Glomerular endothelial cell (primary cell): ENCODE measurements at places on chromosomes 3 and 15. TPM values are rescaled to one million over a fixed set of nuclear protein-coding genes. Genes with fewer than 3 reads are reported as not detected.

The GPR156 gene
- 0.76 TPM in 1 of 2 replicates, not detected in the other for total RNA-seq

The LTK gene
- 0.24 and 0.70 TPM in 2 replicates for total RNA-seq

The LRTM1 gene
- total RNA-seq: not detected in 2 replicates

The ANP32A gene
- 77.9 and 100 TPM in 2 replicates for total RNA-seq

The TRPM1 gene
- not detected in 2 replicates for total RNA-seq

The EFL1 gene
- total RNA-seq: 16.0 and 19.8 TPM in 2 replicates

The GABRA5 gene
- not detected in 2 replicates for total RNA-seq

The TF gene
- 0.12 and 0.15 TPM in 2 replicates for total RNA-seq

The NMB gene
- total RNA-seq: 6.1 TPM in 2 replicates

The CCDC54 gene
- not detected in 2 replicates for total RNA-seq

The ITIH4 gene
- 0.29 TPM in 1 of 2 replicates, not detected in the other for total RNA-seq

The CKMT1A gene
- not detected in 2 replicates for total RNA-seq

The SST gene
- total RNA-seq: not detected in 2 replicates

The FHIT gene
- total RNA-seq: 0.48 and 8.1 TPM in 2 replicates
